BJ (cell line): ENCODE measurements at places on chromosomes 2 and 18.

DNA sequence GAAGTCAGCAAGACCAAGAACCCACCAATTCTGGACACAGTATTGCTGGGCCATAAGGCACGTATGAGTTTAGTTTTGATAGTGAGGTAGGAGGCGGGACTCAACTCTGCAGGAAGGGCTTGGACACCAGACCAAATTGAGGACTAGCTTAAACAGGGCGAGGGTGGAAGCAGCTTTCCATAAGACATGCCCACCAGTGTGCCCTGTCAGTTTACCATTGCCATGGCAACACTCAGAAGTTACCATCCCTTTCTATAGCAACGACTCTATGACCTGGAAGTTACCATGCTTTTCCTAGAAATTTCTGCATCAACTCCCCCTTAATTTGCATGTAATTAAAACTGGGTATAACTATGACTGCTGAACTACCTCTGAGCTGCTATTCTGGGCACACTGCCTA, 2.8 kb downstream of the M1AP start:
- DNase-seq: no peak

DNA sequence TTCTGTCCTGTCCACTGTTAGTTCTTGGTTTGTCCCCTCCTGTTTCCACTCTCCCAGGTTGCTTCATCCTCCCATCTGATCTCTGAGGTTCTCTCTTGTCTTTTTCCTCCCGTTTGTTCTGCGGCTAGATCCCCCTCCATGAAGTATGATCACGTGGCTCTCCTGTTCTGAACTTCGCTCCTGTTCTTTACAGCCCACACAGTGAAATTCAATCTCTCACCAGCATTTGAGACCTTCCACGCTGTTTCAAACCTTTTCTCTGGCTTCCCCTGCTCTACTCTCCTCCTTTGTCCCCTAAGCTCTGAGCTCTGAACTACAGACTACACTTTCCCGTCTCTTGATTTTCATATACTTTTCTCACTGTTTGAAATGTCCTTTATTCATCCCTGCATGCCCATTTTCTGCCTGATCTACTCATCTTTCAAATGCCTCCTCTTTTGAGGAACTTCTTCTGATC, 83.5 kb downstream of the OSBPL6 start:
- DNase-seq: no peak

GRCh38 chr2:200331061-200331400, 24.5 kb downstream of the SPATS2L start:
- no peak for DNase-seq

GRCh38 chr2:231666171-231667095, 41.9 kb upstream of the PTMA start:
- peak; percentile 85 for DNase-seq

- no peak for DNase-seq
Observed at GRCh38 chr18:74597034-74597661, 522 bp upstream of the ZNF407 start.

GRCh38 chr2:38691994-38692393, 26.1 kb downstream of the GALM start:
- DNase-seq: no peak
